Stimulated activated naive CD4-positive, alpha-beta T cell treated with Interleukin-2 at 50 U/mL for 16 hours (primary cell): ENCODE measurements at places on chromosomes 7 and 10.

GRCh38 chr10:5776136-5776880, 36.9 kb downstream of the GDI2 start:
- no peak for DNase-seq

DNA sequence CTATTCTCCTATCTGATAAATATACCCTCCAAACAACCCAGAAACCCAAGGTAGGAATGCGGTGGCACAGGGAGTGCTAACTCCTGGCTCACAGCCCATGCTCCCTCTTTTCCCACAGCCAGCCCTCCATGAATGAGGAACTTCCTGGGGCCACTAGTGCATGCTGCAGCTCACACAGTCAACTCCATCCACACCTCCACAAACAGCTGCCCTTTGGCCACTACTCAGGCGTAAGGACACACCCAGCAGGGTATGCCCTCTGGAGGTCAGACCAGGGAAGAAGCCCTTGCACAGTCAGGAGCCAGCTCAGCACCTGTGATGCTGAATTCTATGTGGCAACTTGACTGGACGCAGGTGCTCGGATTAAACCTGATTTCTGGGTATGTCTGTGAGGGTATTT, 85.2 kb upstream of the PIK3CG start:
- DNase-seq, result no peak

DNA sequence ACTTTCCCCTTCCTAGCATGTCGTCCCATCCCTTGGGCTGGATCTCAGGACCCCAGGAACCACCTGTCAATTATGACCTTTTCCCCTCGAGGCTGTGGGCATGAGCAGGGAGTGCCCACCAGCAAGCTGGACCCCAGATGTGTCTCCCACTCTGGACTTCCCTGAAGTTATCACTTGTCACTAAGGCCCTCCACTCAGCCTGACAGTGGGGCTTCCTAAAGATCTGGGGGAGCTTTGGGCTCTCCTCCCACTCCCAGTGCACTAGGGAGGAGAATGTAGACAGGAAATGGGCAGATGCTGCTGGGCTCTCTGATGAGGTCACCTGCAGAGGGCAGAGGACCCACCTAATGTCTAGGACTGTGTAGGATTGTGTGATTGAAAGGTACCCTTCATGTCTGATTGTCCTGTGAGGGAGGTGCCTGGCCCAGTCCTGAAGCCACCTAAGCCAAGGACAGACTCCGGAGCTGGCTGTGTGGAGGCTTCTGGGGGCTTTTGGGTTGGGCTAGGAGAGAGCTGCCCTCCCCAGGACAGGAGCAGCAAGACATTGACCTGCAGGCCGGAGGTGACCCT, 18.7 kb downstream of the MYO1G start:
- DNase-seq, result no peak

- no peak for DNase-seq
These were observed 356.9 kb downstream of the DNAJB6 start for GRCh38 chr7:157693521-157694375.

GRCh38 chr7:5210751-5211338, 20.8 kb downstream of the WIPI2 start:
- no peak for DNase-seq

GRCh38 chr7:104552102-104552501, 223.7 kb downstream of the LHFPL3 start:
- DNase-seq, result no peak

- no peak for DNase-seq
These were observed 11.8 kb downstream of the NT5C2 start for GRCh38 chr10:103181244-103181643.

DNA sequence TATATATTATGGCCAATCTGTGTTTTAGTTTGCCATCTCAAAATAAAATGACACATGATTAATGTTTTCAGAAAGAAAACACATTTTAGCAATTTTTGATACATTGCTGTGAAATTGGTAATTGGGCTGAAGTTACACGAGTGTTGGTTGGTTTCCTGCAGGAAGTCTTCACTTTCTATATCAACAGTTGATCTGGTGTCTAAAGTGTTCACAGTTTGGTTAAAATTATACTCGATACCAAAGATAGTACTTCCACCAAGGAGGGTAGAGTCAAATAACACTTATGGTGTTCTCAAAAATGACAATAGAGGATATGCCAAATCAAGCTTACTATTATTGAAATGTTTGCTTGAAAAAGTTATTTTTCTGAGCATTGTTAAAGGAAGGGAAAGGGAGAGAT, 120.3 kb upstream of the GLCCI1 start:
- no peak for DNase-seq

DNA sequence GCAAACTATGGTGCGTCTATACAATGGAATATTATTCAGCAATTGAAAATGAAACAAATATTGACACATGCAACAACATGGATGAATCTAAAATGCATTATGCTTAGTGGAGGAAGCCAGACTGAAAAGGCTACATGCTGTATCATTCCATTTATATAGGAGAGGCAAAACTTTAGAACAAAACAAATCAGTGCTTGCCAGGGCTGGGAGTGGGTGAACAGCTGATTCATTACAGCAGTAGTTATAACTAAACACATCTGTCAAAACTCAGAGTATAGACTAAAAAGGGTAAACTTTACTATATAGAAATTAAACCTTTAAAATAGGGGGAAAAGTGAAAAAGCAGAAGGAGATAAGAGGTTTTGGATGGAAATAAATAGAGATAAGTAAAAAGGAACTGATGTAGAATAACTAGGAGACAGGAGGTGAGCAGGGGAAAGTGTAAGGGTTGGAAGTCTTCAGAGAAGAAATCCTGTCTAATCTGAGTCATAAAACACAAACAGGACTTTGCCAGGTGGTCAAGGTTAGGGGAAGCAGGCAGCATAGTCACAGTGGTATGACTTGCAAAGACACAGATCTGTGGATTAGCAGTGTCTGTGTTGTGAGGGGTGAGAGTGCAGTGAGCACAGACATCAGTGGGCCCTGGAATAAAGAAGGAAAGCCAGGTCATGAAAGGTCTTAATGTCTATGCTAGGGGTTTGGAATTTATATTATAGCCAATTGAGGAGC, 349.8 kb downstream of the PHTF2 start:
- no peak for DNase-seq

- no peak for DNase-seq
These were observed 51.7 kb upstream of the PPIF start for GRCh38 chr10:79295563-79295962.

- no peak for DNase-seq
These were observed 47.2 kb downstream of the PRKAG2 start for GRCh38 chr7:151829707-151830106.

- DNase-seq, result no peak
These were observed 14.3 kb downstream of the ADCY1 start for GRCh38 chr7:45588466-45588865.

DNA sequence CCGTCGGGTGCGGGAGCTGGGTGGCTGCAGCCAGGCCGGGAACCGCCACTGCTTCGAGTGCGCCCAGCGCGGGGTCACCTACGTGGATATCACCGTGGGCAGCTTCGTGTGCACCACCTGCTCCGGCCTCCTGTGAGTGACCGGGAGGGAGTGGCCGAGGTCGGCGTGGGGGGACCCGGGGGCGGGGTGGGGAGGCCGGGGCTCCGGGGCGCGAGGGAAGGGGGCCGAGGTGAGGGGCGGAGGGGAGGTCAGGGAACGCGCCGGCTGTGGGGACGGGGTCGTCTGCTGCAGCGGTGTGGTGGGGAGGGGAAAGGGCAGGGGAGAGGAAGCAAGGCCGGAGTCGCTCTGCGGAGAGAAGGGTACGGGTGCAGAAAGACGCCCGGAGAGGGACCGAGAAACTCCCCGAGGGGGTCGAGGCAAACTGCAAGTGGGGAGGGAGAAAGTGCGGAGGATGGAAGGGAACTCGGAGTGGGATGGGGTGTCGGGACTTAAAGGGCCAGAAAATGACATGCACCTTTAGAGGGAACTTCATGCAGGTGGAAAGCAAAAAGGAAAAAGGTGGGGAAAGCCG, 518 bp downstream of the AGFG2 start:
- no peak for DNase-seq

- no peak for DNase-seq
These were observed 1.0 kb downstream of the URGCP start for GRCh38 chr7:43905209-43905946.

DNA sequence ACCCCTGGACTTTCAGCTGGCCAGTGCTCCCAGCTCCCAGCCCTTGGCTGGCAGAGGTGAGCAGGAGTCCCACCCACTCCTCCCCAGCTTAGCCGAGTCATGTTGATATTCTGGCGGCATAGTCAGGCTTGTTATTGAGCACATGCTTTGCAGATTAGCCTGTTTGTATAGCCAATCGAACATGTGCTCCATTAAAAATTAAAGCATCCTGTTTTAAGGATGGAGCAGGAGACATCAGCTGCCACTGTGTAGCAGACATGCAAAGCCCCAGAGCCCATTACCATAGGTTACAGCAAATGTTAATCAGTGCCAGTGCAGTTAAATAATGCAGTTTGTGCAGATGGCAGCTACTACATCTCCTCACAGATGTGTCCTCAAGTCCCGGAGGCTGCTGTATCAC, 574.6 kb upstream of the GALNT17 start:
- no peak for DNase-seq

- DNase-seq, result no peak
These were observed 19.4 kb downstream of the GSTO2 start for GRCh38 chr10:104288355-104288754.
